ENCODE measurements at places on chromosomes 11 and 22.

- no peak for DNase-seq
Measured at GRCh38 chr11:97502201-97502600, 1112.4 kb downstream of the JRKL start.

DNA sequence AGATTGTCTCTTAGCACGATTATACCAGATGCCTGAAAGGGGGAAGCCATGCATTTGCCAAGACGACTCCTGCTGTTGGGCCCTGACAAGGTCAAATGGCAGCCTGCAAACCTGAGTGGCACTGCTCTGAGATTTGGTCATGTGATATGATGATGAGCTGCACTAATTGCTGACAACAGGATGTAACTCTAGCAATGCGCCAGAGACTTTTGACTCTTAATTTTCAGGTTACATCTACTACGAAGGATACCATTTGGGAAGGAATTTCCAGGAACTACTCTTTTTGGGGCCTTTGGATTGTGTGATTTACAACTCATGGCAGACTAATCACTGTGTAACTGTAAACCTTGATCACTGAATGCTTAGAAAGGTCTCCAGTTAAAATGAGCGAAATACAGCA lies 13.1 kb downstream of the TREH start:
- no peak for DNase-seq

- DNase-seq = no peak
Measured at GRCh38 chr11:68153742-68154141, 32.6 kb upstream of the CHKA start.

DNA sequence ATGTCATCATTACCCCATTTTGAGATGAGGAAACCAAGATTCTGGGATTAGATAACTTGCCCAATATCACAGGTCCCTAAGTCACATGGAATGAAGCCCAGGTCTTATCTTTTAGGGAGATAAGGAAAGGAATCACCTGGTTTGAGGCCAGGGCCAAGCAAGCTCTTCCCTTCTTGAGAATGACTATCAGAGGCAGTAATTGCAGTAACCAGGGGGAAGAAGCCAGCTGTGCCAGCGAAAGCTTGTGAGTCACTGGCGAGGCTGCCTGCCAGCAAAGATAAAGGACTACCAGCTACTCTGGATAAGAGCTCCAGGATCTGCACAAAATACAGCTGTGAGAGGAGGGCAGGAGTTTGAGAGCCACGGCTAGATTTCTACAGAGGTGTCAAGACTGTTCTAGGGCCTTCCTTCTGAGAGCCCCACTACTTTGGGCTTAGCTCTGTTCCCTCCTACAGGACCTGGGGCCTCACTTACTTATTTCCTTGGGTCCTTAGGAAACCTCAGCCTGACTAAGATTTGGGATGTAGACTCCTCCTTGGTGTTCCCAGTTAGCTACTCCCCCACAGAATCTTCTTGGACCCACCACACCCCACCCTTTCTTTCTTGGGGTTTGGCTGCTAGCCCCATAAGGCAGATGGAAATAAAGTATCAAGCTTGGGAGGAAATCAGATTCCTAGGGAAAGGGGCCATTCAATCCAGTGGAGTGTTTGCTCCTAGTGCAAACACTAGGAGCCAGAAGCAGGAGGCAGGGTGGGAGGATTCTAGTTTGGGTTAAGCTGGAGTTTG lies 9.7 kb upstream of the CCKBR start:
- no peak for DNase-seq

DNA sequence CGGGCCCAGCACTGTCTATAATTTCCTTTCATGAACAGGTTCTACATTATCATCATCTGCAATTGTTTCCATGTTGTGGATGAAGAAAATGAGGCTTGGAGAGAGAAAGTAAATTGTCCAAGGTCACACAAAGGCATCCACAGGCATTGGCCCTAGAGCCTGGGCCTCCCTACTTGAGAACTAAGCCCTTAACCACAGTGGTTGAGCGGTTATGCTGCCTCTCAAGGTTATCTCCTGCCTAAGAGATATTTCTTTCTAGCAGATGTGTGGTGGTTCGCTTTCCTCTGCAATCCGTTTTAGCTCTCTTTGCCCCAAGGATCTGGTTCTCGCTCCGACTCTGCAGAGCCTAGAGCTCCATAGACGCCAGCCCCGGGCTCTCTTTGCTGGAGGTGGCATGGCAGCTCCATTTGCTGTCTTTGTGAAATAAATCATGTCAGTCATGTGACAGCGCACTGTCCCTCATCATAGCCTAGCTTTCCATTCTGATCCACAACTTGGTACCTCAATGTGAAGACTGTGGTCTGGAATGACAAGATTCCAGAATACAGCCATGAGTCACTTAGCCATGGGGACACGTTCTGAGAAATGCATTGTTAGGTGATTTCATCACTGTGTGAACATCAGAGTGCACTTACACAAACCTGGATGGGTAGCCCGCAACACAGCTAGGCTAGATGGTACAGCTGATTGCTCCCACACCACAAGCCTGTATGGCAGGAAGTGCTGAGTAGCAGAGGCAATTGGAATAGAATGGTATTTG lies 27.2 kb downstream of the RPS6KA4 start:
- DNase-seq = no peak

DNA sequence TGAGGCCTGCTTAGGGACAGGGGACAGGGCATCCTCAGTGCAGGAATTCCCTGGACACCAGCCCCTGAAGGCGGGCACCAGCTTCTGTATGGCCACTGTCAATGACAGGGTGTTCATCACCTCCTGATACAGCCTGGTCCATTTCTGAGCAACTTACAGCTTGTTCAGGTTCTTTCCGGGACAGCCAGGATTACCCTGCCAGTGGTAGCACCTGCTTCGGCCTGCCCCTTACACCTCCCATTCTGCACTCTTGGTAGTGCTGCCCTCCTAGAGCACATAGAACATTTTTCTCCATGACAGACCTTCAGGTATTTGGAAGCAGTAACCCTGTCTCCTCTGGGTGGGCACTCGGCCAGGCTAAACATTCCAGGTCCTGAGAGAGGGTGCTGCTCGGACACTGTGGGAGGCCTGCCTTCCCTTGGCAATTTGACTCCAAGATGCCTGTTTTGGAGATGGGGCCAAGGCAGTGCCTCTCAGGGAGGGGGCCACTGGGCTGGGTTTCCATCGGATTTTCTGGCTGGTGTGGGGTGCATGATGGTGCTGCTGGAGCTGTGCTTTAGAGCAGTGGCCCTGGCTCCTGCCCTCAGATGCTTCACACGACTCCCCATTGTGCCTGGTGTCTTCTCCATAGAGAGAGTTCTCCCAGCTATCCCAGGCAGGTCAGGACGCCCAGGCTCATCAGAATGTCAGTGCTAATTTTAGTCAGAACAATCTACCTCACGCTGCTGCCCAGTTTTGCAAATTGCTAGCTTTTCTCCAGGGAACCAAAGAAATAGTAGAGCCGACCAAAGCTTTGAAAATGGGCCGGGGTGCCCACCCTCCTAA lies 1.2 kb downstream of the GAL3ST3 start:
- no peak for DNase-seq

DNA sequence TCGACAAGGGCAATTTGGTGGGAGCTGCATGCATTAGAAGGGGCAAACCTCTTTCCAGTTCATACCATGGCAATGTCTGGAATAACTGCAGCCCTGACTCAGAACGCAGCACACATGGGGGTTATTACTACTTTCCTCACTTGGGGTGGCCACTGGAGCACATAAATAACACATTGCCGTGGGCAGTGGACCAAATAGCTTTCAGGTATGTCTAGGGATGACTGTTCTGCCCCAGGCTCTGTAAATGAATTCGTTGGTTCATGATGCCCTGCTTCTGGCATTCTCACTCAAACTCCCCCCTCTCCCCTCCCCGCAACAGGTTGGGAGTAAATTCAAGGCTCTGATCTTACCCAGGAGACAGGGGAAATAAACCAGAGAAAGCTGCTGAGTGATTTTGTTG lies 238.0 kb upstream of the PLET1 start:
- DNase-seq = no peak

- DNase-seq = no peak
Measured at GRCh38 chr11:112113539-112114457, 27.1 kb downstream of the SDHD start.

GRCh38 chr11:47705721-47706120 lies 9.4 kb downstream of the AGBL2 start:
- DNase-seq = no peak

DNA sequence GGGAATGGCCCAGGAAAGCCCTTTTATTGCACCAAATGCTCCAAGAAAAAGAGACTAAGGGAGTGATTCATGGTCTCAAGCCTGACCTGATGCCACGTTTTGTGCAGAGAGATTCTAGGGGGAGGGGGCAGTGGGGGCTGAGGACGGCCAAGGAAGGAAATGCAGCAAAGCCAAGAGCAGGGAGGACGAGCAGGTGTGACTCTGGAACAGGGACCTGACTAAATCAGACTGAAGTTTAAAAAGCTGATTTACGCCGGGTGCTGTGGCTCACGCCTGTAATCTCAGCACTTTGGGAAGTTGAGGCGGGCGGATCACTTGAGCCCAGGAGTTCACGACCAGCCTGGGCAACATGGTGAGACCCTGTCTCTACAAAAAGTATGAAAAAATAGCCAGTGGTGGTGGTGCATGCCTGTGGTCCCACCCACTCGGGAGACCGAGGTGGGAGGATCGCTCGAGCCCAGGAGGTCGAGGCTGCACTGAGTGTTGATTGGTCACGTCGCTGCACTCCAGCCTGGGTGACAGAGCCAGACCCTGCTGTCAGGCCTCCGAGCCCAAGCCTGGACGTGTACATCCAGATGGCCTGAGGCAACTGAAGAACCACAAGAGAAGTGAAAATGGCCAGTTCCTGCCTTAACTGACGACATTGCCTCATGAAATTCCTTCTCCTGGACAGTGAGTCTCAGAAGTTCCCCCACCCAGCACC lies 10.8 kb upstream of the IFITM3 start:
- DNase-seq = no peak

DNA sequence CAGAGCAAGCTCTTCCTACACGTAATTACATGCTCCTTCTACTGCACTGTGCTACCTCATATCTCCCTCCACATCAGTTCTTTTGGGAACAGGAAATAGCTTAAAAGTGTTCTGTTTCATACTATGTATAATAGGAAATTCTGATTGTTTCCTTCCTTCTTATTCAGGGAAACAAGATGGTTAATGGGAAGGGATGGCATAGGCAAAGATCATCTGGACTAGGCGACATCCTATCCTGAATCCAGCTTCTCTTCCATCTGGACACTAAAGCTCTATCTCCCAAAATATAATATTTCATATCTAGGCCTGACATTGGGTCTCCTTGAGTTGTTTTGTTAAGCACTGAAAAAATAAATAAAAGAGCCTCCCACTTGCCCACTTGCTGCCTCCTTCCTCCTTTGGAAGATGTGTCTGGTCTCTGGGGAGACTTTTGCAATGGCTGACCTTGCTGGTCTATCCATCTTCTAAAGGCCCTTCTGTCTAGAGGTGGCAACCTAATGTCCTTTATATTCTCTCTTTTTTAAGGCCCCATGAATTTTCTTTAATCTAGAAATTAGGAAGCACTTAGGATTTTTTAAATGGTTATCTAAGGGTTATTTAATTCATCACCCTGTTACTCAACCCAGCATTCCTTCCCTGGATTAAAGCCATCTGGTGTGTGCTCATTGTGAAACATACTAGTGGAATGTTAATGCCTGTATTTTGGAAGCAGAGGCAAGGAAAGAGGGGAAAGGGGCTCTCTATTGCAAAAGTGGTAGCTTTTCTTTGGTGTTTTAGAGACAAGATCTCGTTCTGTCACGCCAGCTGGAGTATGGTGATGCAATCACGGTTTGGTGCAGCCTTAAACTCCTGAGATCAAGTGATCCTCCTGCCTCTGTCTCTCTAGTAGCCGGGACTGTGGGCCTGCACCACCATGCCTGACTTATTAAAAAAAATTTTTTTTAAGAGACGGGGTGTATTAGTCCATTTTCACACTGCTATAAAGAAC lies 20.6 kb downstream of the CLMP start:
- no peak for DNase-seq

- DNase-seq = no peak
Measured at GRCh38 chr11:95563859-95564258, 225.7 kb downstream of the FAM76B start.

All from head of caudate nucleus (tissue), 42 donors.